SK-N-SH (cell line): ENCODE measurements at places on chromosomes 7 and 10.

GRCh38 chr10:132458586-132459300 is 61.7 kb downstream of the PWWP2B start:
- DNase-seq, result peak; percentile 95

DNA sequence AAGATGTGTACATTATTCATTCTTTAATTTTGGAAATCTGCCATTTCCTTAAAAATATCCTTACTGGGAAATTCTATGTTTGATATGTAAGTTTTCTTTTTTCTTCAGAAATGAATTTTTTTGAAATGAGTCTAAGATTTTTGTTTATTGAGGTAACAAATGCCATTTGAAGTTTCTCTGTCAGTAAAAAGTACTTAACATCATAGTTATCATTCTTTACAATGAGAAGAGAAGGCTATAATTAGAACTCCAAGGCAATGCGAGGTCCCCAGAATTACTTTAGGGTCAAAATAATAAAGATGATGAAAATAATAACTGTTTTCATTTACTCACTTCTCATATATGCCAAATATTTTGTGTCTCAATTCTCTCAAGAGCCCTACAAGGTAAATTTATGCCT is 37.0 kb upstream of the RHOBTB1 start:
- no peak for DNase-seq

DNA sequence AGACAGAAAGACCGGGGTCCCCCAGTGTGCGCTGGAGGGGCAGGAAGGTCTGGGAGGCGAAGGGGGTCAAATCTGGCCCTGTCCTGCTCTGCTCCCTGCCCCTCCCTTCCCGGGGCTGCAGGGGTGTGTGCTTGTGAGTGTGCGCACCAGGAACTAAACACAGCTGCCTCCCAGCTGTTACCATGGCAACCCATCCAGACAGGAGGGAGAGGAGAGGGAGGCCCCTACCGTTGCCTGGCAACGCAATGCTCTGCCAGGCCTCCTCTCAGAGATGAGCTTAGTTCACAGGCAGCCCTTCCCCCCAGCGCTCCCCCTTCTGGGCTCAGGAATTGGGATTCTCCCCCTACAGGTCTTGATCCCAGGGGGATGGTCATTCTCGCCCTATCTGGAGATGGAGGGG is 6.1 kb downstream of the NYAP1 start:
- peak; percentile 100 for DNase-seq

GRCh38 chr7:6015917-6016652 is 7.0 kb downstream of the AIMP2 start:
- no peak for DNase-seq

GRCh38 chr7:6205971-6206660 is 66.3 kb downstream of the CYTH3 start:
- DNase-seq, result peak; percentile 82

GRCh38 chr7:117901089-117901797 is 28.0 kb upstream of the CTTNBP2 start:
- DNase-seq, result no peak

DNA sequence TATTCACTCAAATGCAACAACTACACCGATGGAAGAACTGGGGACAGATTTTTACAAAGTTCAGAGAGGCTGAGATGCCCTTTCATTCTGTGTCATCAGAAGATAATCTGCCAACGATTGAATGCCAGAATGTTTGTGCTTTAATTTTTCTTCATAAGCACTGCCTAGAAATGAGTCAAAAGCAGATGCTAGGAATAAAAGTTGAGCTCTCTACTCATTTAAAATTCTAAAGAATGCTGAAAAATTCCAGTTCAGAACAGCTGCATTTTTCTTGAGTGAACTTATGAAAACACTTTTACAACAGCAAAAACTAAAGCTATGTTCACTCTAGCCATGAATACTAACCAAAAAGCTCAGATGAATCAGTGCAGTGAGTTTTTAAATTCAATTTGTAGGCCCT is 22.3 kb upstream of the FAM133B start:
- no peak for DNase-seq

DNA sequence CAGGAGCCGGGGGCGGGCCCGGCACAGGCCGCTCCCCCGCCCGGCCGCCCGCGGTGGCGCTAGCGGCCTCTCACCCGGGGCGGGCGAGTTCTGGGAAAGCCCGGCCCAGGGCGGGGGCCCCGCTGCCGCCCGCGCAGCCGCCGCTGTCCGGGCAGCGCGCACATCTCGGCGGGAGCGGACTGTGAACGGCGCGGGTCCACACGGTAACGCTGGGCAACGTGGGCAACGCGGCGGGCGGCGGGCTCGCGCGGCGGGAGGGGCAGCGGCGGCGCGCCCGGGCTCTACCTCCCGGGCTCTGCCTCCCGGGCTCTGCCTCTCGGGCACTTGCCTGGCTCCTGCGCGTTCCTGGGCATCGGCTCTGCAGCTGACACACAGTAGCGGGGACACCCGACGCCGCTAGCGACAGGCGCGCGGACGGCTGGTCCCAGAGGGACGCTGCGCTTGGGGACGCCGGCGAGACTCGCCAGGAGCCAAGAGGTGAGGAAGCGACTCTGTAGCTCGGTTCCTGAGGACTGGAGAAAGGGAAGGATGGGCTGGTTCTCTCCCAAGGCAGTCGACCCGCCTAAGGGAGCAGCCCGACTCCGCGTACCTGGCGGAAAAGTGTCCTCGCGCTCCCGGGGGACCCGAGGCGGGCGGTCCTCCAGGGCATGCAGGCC is at the start of gene PLCE1:
Gene PLCE1 (plus strand): TSS at position 150 of the 656 bp plus-strand sequence. CDS start 37,116 bp downstream, outside the sequence.
- peak; percentile 88 for DNase-seq

DNA sequence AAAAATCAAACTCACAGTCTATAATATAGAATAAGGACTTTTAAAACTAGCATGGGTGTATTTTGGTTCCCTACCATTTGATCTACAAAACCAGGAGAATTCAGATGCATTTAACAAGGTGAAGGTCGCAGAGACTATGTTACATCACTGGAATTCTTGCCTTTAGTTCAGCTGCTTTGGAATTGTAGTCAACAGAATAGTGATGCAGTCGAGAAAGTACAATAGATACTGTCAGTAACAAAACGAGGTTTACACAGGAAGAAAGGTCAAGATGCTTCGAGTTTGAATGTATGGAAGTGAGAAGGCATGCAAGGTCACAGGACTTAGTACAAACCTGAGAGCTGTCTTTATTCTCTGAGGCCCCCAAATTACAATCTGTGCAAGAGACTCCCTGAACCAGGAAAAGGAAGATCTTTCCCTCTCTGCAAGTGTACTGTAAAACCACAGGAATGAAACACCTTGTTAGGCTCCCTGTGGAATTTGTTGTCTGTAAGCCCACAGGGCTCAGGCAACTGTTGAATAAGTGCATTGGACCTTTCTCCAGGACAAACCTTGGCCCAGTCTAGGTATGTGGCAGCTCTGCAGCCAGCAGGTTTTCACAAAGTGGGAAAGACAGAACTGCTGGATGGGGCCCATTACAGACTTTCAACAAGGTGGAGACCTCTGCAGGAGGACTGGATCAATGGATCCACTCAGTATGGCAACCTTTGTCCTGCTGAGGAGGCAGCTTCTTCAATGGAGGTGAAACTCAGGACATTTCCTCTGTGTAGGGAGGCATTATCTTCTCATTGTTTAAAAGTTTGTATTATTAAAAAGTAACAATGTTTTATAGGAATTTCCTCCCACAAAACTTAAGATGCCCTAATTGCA is 101.1 kb upstream of the GSDME start:
- no peak for DNase-seq

GRCh38 chr7:47484923-47485639 is 96.8 kb downstream of the TNS3 start:
- DNase-seq, result no peak

- no peak for DNase-seq
Measured at GRCh38 chr7:137977173-137977572, 24.7 kb downstream of the CREB3L2 start.

- DNase-seq, result no peak
Measured at GRCh38 chr10:133079836-133080682, 7.7 kb upstream of the ADGRA1 start.

DNA sequence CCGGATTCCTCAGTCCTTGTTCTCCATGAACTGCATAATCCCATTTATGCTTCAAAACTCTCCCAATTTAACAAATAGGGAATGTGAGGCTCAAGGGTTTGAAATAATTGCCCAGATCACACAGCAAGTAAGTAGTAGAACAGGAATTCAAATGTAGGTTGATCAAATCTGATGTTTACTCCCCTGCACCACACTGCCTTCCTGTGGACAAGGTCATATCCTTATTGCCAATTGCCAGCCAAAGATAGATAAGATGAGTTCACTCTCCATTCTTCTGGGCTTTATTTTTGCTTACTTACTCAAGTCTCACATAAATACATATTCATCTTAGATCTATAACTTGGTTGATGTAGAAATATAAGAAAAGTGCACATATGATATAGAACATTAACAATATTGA is 435.2 kb upstream of the ETV1 start:
- DNase-seq, result no peak
